ENCODE measurements at places on chromosomes 1 and 21.

DNA sequence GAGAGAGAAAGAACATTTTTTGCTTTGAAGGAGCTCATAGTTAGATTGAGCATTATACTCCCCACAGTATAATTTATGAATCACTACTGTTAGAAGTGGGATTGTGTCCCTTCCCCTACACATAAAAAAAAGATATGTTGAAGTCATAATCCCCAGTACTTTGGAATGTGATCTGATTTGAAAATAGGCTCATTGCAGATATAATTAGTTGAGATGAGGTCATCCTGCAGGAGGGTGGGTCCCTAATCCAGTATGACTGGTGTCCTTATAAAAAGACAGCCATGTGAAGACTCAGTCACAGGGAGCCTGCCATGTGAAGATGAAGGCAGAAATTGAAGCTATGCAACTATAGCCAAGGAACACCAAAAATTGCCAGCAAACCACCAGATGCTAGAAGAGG is 76.4 kb downstream of the TGFB2 start:
- no peak for DNase-seq

GRCh38 chr1:21916447-21917238 is 20.5 kb downstream of the HSPG2 start:
- no peak for DNase-seq

- DNase-seq: no peak
Observed at GRCh38 chr1:196951711-196952394, 8.3 kb downstream of the CFHR2 start.

DNA sequence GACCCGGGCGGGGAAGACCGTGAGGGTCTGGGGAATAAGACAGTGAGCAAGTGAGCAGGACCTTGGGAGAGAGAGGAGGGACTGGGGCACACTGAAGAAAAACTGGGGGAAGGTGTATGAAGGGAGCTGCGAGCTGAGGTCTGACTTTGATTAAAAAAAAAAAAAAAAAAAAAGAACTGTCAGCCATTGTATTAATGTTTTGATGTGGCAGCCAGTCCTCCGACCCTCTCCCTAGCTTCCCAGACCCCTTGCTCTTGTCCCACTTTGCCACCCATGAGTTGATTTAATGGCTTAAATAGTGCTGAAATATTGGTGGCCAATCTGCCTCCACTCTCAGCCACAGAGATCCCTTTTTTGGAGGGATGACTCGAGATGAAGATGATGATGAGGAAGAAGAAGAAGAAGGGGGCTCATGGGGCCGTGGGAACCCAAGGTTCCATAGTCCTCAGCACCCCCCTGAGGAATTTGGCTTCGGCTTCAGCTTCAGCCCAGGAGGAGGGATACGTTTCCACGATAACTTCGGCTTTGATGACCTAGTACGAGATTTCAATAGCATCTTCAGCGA is 652 bp downstream of the HAX1 start:
- DNase-seq: no peak

- no peak for DNase-seq
Observed at GRCh38 chr1:158798531-158798930, 17.5 kb upstream of the OR6N2 start.
